ENCODE measurements at places on chromosomes 7 and 10.

DNA sequence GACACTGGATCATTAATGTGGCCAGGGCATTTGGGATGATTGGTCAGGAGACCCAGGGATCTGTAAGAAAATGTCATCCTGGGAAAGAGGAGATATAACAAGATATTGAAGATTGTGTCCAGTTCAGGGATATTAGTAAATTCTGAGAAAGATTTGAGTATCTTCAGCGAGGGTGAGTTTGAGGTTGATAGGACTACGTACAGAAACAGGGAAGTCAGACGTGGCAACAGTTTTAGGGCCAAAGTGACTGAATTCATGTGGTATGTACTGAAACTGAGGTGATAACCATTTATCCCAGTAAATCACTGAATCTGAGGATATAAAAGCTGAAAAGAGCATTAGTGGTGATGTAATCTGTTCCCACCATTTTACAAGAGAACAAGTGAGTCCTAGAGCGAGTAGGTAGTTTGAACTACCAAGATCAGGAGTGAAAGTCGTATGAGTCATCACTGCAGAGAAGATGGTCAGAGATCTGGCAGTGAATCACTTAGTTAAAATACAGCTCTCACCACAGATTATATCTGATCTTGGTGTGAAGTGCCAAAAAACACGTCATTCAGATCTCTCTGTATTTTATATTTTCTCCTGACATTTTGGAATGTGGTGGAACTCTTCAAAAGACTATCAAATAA, 220.5 kb downstream of the CDK14 start:
- DNase-seq: no peak

GRCh38 chr10:16845248-16845647, 28.0 kb upstream of the RSU1 start:
- no peak for DNase-seq

- no peak for DNase-seq
Observed at GRCh38 chr10:120392245-120392644, 64.8 kb upstream of the PLPP4 start.

- no peak for DNase-seq
Observed at GRCh38 chr7:135975166-135975565, 2.0 kb downstream of the MTPN start.

DNA sequence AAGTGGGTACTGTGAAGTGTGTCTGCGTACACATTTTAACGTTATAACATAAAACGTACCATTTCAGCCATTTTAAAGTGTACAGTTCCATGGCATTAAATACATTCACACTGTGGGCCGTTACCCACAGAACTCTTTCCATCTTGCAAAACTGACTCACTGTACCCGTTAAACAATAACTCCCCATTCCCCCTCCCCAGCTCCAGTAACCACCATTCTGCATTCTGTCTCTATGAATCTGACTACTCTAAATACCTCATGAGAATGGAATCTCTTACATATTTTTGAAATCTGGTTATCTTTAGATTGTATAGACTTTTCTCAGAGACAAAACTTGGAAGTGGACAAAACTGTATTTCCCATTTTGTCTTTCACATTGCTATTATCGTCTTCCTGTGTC, 9.3 kb downstream of the ARL3 start:
- DNase-seq: no peak

- no peak for DNase-seq
Observed at GRCh38 chr10:58574058-58574457, 61.4 kb downstream of the BICC1 start.

- no peak for DNase-seq
Observed at GRCh38 chr10:106785528-106785927, 379.0 kb downstream of the SORCS1 start.

GRCh38 chr7:21916176-21916575, 29.5 kb downstream of the CDCA7L start:
- no peak for DNase-seq

DNA sequence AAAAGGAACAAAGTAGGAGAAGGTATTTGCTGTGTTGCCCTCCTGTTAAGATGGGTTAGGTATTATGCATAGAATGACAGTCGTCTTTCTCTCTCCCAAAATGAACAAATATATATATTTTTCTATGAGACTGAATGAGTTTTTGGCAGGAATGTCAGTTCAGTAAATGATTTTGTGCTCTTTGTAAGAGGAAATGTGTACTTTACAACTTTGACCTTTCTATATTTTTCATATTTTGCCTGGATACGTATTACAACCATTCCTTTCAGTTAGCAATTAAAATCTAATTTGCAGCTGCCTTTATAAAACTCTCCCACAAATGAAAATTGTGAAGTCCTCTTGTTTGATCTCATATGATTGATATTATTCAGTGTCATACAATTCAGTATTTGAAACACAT, 336.6 kb upstream of the MEOX2 start:
- DNase-seq: no peak

DNA sequence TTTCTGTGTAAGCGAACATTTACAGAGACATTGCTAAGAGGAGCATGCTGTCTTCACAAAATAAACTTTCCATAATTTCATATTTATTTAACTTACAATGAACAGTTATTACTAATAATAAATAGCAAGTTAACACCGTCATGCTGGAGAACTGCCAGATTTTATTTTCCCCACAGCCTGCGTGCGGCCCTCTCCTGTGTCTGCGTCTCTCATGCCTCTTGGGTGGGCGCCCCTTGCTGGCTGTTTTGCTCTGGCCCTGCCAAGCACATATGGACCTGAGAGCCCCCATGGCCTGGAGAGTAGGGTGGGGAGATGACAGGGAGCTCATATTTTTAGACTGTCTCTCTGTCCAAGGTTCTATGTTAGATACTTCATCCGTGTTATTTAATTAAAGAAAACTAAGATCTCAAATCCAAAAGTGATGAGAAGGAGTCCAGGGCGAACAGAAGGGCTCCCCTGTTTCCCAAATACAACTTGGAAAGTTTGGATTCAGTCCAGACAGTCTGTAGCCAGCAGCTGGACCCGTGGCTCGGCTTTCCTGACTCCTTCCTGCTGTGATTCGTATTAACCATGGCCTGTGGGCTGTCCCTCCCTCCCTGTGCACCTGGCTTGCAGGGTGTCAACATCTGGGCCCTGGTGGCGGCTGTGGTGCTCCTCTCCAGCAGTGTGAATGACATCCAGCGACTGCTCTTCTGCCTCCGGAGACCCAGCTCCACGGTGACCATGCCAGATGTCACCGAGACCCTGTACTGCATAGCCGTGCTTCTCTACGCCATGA, 20.5 kb downstream of the FBH1 start:
- DNase-seq: no peak

- DNase-seq: no peak
Observed at GRCh38 chr10:16271571-16271970, 165.2 kb upstream of the PTER start.

- DNase-seq: no peak
Observed at GRCh38 chr7:49432254-49432653, 341.2 kb upstream of the VWC2 start.
